ENCODE measurements at places on chromosomes 13 and 19.

GRCh38 chr13:49587311-49587847 is 2.0 kb upstream of the RCBTB1 start:
- DNase-seq: no peak

GRCh38 chr13:64480672-64481071 is 2749.5 kb downstream of the PCDH9 start:
- no peak for DNase-seq

- DNase-seq: no peak
Observed at GRCh38 chr13:39273953-39274738, 235.9 kb downstream of the NHLRC3 start.

GRCh38 chr13:78201411-78201810 is 282.8 kb upstream of the EDNRB start:
- DNase-seq: no peak

DNA sequence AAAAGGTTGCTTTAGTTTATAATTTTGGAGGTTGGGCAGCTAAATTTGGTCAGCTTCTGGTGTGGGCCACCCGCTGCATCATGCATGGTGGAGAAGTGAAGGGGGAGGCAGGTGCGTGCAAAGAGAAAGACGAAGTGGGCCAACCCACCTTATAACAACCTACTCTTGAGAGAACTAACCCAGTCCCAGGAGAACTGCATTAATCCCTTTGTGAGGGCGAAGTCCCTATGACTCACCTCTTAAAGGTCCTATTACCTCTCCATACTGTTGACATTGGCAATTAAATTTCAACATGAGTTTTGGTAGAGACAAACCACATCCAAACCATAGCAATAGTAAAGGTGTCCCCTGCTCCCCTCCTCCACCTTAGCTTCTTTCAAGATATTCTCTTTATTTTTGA is 7.7 kb upstream of the FGF9 start:
- no peak for DNase-seq

GRCh38 chr13:36163809-36164308 is 32.7 kb upstream of the DCLK1 start:
- DNase-seq: no peak

- no peak for DNase-seq
Observed at GRCh38 chr13:113360446-113360845, 3.5 kb downstream of the GRTP1 start.

DNA sequence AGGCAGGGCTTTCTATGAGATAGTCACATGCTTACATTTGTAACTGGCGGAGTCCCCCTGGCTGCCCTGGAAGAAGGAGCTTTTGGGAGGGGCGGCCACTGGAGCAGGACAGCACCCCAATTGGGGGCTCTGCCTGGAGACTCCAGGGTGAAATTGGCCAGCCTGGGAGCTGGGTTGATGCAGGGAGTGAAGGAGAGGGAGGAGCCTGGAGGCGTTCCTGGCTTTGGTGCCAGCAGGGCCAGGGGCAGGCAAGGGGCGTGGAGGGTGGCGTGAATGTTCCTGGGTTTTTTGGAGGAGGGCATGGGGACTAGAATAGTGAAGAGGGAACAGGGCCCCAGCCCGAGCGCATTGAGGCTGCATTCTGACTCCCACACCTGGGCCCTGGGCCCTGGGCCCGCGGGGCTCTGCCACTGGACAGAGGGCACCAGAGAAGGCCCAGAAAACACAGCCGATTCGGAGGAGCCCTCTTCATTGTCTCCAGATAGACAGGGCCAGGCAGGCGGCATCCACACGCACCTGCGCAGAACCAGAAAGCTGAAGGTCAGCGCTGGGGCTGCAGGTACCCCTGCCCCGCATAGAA is 29.5 kb downstream of the COMP start:
- DNase-seq: no peak
